Retina (tissue), 1 donor: ENCODE measurements at places on chromosomes 3 and 15.

GRCh38 chr3:6578526-6578925 is 282.4 kb upstream of the GRM7 start:
- DNase-seq = no peak

DNA sequence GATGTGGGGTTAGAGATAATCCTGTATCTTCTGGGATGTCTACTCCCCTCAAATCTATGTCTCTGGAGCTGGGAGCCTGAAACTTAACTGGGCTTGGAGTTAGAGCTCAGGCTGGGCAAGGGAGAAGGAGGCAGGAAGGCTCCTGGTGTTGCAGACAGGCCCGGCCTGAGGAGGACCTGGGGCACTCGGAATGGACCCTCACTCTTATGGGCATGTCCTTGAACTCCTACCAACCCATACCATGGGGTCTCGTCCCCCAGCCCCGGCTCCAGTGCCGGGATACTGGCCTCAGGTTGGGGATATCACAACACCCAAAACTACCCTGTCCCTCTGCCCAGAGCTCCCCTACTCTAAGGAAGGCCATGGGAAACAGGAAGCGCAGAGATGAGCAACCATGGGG is 45.2 kb downstream of the SCN5A start:
- no peak for DNase-seq

GRCh38 chr15:79168922-79169456 is 78.4 kb upstream of the RASGRF1 start:
- DNase-seq = peak; percentile 70

DNA sequence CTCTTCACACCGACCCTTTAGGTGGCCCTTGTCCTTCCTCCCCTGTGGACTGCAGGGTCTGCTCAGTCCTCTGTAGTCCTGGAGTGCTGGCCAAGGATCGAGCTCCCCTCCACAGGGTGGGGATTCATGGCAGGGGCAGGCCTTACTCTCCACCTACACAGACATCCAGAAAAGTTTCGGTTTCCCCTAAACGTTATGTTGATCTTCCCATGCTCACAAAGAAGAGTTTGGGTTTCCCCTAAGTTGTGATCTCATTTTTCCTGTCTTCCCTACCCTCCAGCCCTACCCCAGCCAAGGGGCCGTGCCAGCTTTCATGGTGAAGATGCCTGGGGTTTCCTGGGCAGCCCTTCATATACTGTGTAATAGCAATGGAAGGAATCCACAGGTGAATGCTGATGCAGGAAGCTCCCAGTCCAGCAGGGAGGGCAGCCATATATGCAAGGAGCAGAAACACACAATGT is 10.3 kb downstream of the STOML1 start:
- no peak for DNase-seq

DNA sequence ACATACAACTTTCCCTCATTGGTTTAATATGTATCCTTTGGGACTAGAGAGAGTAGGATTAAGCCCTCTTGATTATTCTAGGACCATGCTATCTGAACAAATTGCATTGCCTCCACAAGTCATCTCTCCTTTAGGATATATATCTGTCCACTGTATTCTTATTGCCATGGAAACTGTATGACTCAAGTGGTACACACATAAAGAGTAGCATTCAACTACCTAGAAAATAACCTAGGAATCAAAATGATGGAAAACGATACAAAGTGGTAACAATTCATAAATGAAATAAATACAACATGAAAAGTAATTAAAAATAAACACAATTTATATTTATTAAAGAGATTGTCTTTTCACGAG is 212.1 kb upstream of the P2RY1 start:
- no peak for DNase-seq

- no peak for DNase-seq
Observed at GRCh38 chr3:177746337-177746933, 549.2 kb upstream of the TBL1XR1 start.

GRCh38 chr3:126867863-126868200 is 115.1 kb upstream of the PLXNA1 start:
- DNase-seq = no peak

GRCh38 chr3:190041333-190042041 is 79.2 kb downstream of the P3H2 start:
- no peak for DNase-seq

DNA sequence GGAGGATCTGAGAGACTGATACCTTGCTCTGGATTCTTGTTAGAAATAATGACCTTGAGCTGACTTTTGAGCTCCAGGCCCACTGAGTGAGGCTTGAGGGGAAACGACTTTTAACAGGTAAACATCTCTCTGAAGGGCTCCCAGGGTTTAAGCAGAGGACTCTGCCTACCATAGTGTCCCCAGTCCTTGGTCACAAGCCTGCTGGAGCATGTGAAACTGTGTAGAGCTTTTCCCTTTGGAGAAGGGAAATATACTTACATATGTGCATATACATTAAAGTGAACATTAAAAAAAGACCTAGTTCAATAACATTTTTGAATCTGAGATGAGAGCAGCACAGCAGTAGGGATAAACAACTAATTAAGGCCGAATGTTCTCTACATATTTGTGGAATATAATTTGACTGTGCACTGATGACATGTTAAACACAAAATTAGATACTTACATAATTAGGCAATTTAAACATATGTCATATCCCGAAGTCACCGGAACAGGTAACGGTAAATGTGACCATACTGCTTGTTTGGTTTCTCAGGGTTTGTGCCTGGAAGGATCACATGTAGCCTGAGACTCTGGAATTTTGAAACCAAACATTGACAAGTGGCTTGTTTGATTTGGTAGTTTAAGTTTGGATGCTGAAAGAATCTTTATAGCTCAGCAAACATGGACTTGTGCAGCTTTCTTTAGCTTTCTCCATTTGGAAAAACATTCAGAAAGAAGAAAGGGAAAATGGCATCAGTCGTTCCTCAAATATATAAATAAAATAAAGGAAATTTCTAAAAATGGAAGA is 266.1 kb upstream of the C2CD4B start:
- DNase-seq = no peak

DNA sequence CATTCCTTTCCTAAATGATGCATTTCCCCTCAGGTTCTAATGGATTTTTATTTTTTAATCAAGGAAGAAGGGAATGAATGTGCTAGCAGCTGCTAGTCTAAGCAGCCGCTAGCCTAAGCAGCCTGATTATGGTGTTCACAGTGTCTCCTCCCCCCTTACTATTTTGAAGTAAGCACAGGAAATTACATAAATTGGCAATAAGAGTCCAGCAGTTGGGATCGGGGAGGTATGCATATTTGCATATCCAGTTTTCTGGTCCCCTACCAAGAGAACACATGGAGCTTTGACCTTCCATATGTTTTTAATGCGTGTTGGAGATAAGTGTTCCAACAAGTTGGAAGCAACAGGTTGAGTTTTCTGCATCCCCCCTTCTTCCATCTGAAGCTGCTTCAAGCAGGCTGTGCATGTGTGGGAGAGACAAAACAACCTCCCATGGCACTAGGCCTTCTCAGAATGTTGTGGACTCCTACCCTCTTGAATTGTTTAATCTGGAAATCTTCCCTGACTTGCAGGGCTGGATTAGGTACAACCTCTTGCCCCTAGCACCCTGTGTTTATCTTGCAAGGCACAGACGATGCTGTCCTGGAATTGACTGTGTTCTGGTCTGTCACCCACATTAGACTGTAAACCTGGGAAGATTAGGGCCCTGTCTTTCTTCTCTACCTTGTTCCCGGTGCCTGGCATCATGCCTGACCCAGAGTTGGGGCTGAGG is 124.8 kb upstream of the LRIG1 start:
- no peak for DNase-seq

GRCh38 chr15:80730926-80731325 is 35.8 kb downstream of the ABHD17C start:
- DNase-seq = no peak

DNA sequence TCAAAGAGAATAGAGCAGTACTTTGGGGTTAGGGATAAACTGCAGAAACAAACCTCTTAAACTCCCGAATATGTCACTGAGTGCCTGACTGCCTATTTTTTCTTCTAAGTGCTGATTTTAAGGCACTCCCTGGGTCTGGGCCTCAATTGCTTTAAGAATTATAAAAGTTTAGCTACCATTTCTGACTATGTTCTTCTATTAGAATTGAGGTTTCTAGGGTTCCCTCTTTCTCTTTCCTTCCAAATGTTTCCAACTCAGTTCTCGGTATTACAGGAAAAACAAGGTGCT is 28.9 kb downstream of the PLS1 start:
- DNase-seq = no peak

- DNase-seq = no peak
Observed at GRCh38 chr3:93981649-93982048, 1.7 kb downstream of the ARL13B start.

- DNase-seq = no peak
Observed at GRCh38 chr15:24678485-24678884, 2.9 kb downstream of the NPAP1 start.

- DNase-seq = no peak
Observed at GRCh38 chr3:156826896-156827882, 1.0 kb downstream of the LEKR1 start.

DNA sequence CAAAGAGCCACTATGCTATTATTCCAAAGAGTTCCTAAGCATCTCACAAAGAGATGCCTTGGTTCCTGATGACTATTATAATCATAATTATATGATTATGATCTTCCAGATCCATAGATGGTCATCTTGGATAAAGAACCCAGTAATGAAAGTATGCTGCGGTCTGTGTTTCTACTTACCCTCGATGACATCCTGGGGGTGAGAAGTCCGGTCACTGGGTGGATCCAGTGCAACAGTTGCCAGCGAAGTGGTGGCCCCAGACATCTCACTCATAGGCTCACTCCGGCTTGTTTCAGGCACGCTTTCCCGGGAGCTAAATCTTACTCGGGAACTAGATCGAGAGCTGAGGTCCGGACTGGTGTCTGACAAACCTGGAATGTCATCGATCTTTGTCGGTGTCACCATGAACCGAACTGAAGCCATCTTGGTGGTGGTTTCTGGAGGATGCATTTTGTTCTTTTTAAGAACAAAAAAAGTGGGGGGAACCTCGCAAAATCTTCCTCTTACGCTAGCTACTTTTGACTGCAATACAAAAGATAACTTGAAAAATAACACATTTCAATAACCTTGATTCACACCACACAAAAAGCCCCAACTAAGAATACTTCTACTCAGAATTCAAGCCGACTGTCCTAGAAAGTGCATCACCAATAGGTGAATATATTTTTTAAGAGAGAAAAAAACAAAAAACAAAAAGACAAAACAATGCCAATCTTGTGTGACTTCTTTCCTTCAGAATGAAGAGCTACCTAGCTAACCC is 1.2 kb downstream of the SLC12A6 start:
- no peak for DNase-seq

DNA sequence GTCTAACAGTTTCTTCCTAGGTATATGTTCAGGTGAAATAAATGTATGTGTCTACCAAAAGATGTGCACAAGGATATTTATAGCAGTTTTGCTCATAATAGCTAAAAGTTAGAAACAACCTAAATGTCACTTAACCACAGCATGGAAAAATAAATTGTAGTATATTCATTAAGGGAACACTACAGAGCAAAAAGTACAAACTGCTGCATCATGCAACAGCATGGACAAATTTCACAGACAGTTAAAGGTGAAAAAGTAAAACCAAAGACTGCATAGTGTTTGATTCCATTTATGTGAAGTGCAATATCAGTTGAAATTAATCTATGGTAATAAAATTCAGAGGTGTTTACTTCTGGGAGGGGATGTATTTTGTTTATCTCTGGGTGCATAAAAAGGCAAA is 62.5 kb downstream of the FBXL2 start:
- DNase-seq = no peak

- DNase-seq = peak; percentile 97
Observed at GRCh38 chr15:52679232-52680040, at the start of gene ATOSA. ATOSA (minus strand) TSS chr15:52679388; CDS start chr15:52678021, 1,367 bp downstream.

GRCh38 chr3:161600173-161600572 is 103.6 kb downstream of the OTOL1 start:
- no peak for DNase-seq

GRCh38 chr3:100879195-100879810 is 113.9 kb downstream of the ABI3BP start:
- DNase-seq = no peak

GRCh38 chr3:128270559-128271492 is 117.5 kb downstream of the EEFSEC start:
- DNase-seq = no peak

DNA sequence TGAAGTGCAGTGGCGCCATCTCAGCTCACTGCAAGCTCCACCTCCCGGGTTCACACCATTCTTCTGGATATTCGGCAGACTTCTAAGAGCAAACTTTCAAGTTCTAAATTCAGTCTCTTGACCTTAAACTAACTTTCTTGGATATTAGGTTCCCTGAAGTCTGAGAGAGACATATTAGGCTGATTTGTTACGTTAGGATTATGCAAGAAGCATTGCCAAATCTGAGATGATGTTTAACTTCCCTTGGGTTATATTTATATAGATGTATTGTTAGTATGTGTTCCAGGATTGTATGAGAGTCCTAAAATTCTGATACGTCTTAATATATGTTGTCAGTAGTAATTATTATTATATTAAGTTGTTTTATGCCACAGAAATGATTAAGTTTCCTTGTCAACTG is 80.1 kb downstream of the SLC6A1 start:
- DNase-seq = no peak

DNA sequence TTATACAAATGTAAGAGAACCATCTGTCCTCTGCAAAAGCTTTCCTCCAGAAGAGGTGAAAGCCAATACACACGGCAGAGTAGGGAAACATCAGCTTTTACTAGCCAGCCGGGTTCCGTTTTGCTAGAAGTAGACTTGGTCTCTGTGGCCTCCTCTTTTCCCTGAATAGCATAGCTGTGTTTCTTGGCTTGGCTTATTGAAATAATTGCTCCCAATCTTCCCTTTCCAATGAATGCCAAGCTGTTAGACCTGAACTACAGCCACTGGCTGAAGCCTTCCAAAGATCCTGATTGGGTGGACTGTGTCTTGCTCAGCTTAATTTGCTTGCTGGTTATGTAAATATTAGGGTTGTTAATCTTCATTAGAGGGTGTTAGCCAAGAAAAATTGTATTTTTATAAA is 157.8 kb upstream of the ROPN1 start:
- DNase-seq = no peak

GRCh38 chr15:63203451-63204090 is 14.2 kb downstream of the RAB8B start:
- DNase-seq = no peak

DNA sequence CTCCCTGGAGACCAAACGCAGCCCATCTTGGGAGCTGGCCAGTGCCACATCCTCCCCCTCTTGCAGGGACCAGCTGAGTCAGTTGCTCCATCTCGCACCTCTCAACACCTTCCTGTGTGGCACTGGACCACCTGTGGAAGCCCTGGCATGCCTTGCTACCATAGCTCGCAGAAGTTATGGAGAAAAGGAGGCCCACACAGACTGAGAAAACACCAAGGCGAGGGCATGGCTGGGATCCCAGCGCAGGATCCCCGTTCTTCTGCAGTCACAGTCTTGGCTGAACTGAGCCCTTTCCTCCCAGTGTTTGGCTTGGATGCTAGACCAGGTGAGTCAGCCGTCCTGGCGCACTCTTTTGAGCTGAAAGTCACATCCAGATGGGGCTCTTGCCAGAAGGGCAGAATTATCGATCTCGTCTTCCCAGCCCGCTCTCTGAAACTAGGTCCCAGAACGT is 46.9 kb downstream of the CHRD start:
- DNase-seq = no peak

- DNase-seq = no peak
Observed at GRCh38 chr3:162936706-162937105, 1440.1 kb downstream of the OTOL1 start.
